ENCODE measurements at places on chromosomes 3 and 15.

DNA sequence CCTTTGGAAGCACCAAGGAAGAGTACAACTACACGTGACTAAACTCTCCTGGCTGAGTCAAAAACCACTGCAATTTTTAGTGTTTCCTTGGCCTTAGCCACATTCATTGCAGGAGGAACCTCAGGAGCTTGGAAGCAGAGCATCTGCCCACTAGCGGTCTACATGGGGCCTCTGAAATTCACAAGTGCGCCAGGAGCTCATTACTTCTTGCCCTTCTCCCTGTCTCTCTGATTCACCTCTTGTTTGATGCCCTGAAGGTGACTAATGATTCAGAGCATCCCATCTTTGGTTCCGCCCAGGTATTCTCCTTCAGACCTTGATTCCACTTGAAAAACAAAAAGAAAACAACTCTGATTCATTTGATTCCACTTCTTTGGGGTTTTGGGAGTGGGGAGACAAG, 201.1 kb upstream of the LPP start:
- DNase-seq: peak; percentile 43

- no peak for DNase-seq
Measured at GRCh38 chr3:71776538-71776937, 8.4 kb downstream of the PROK2 start.

- DNase-seq: peak; percentile 76
Measured at GRCh38 chr3:140358686-140359085, 319.2 kb upstream of the TRIM42 start.

DNA sequence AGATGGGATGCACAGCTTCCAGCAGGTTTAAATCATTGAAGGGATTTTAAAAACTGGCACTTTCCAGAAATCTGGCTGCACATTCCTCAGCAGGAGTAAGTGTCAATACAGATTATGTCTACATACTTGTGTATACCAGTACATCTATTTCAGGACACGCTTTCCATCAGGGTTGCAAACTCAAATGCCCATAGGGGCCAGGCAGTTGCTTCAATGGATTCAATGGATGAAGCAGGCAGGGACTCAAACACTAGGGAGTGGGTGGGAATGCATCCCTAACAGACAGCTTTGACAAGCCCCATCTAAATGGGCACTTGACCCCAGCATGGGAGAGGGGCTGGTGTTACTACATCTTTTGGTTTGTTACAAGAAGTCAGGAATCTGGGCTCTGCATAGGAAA, 136.8 kb downstream of the FOXP1 start:
- DNase-seq: no peak

DNA sequence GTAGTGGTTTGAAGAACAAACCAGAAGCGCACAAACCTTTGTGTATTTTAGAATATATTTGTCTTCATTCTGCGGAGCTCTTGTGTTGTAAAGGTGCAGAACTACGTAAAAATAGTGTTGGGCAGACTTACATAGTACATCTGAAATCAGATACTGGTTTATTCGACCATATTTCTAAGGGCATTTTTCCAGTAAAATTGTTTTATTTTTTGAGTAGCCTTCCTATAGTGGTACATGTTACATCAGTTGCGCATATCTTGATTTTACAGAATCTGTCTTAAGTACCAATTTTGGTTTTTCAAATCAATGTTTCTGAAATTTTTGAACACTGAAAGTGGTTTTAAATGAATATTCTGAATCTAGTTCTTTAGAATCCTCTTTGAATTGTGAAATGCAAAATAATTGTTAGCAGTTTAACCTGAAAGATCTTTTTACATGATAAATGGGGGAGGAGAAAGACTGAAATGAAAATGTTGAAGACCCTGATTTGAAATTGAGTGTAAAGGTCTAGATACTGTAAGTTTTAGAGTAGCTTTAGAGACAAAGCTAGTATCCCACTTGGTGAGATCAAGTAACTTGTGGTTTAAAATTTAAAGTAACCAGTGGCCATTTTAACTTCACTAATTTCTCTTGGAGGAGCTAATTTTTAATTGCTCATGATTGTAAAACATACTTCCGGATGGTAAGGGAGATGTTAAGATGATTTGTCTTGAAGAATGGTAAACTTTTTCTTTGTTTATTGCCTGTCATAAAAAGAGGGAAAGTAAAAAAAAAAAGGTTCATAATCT, 15.5 kb upstream of the CHD2 start:
- peak; percentile 44 for DNase-seq

DNA sequence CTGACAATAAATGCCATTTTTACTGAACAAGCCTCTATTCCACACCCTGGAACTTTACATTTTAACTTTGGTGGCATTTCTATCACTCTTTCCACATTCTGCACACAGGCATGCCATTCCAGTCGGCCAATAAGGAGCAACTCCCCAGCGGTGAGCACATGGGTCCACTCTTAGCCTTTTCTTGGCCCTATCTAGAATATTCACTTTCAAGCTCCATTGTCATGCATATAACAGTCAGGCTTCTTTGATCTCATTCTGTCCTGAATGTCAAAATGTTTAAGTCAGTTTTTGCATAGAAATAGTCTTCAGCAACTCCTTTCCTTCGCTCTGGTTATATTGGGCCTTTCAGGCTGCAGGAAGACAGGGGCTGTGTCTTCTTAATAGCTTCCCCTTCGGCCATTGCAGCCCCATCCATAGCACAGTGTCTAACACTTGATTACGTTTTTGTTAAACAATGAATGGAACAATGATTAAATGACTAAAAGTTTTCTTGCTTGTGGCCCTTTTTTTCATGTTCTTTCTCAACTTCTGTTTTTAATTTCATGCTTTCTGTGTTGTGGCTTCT, 427.3 kb downstream of the MFSD1 start:
- no peak for DNase-seq

GRCh38 chr15:61621146-61621545, 392.0 kb upstream of the RORA start:
- DNase-seq: peak; percentile 46
